ENCODE measurements at places on chromosomes 5 and 9.

DNA sequence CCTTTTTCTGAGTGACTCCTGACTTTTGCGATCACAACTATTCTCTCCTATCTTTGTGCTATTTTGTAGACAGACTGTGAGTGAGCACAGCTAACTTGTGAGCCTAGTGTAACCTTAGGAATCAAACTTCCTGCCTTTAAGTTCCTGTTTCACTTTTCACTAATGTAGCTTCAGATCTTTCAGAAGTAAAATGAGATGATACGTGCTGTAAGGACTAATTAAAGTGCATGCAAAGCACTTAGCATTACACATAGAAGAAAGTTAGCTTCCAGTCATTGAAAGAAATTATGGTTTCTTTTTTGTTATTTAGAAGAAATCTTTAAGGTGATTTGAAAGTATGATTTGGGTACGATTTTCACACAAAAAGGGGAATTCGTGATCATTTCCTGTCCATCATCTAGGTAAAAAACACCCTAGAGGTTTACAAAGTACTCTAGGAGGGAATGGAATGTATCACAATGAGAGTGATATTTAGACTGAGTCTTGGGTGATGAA, 122.7 kb downstream of the ST8SIA4 start:
- no peak for DNase-seq

DNA sequence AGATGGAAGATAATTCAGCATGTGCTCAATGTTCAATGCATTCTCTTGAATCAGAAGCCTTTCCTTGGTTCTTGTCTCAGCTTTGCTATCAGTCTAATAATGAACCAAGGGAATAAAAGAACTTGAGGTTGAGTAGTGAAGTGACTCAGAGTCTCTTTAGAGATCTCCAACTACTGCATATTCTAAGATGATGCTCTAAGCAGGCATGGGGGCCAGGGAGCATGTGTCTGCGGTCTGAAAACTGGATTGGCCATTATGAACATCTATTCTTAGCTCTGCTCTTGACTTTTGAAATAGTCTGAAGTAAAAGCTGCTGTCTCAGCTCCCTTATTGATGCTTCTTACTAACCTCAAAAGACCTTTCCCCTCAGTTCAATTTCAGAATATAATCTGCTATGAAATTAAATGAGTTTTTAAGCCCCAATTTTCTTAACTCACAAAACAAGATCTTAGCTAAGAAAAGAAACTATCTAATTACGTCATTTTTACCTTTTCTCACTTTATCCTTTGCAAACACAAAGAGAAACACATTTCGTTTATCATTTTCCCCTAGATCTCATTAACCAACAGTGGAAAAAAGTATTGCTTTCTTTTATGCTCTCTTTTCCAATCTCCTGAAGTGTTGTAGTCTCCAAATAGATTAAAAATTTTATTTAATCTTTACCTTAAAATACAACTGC, 44.8 kb downstream of the PLCXD3 start:
- DNase-seq = no peak

DNA sequence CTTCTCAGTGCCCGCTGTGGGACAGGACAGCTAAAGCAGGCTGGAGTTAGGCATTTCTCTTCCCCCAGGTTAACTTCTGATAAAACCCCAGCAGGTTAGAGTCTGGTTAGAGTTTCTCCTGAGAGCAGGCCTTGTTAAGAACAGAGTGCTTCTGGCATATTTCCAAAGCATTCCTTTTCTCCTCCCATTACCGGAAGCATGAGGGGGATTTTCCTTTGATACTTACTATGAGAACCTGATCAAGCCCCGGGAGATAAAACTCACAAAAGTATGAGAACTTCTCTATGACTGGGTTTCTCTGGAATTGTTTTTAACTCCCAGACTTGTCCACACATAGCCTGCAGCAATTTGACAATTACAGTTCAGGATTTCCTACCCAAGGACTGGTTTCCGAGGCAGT, 77.4 kb upstream of the MAST4 start:
- no peak for DNase-seq

GRCh38 chr5:1910861-1911772, 28.4 kb upstream of the IRX4 start:
- no peak for DNase-seq

- DNase-seq = no peak
These were observed 336.3 kb downstream of the KDM4C start for GRCh38 chr9:7094052-7094451.

- no peak for DNase-seq
These were observed 26.2 kb downstream of the ARL14EPL start for GRCh38 chr5:116058346-116058936.

GRCh38 chr9:114742947-114743346, 61.0 kb upstream of the TEX48 start:
- no peak for DNase-seq

GRCh38 chr9:77291714-77292113, 114.4 kb downstream of the VPS13A start:
- DNase-seq = no peak

GRCh38 chr5:181205761-181206649, 1.0 kb upstream of the TRIM7 start:
- DNase-seq = no peak

- no peak for DNase-seq
These were observed 35.3 kb upstream of the RNF20 start for GRCh38 chr9:101498323-101498722.

GRCh38 chr5:126855266-126855665, 78.3 kb downstream of the LMNB1 start:
- DNase-seq = no peak

GRCh38 chr9:89008055-89008743, 16.9 kb downstream of the S1PR3 start:
- DNase-seq = no peak

- no peak for DNase-seq
These were observed 31.4 kb downstream of the GCNT1 start for GRCh38 chr9:76490249-76490990.

GRCh38 chr5:17229313-17229712, 11.9 kb downstream of the BASP1 start:
- no peak for DNase-seq
